Osteocyte (in vitro differentiated cells): ENCODE measurements at places on chromosomes 5 and 9. TPM values are rescaled to one million over a fixed set of nuclear protein-coding genes. Genes with fewer than 3 reads are reported as not detected.

DNA sequence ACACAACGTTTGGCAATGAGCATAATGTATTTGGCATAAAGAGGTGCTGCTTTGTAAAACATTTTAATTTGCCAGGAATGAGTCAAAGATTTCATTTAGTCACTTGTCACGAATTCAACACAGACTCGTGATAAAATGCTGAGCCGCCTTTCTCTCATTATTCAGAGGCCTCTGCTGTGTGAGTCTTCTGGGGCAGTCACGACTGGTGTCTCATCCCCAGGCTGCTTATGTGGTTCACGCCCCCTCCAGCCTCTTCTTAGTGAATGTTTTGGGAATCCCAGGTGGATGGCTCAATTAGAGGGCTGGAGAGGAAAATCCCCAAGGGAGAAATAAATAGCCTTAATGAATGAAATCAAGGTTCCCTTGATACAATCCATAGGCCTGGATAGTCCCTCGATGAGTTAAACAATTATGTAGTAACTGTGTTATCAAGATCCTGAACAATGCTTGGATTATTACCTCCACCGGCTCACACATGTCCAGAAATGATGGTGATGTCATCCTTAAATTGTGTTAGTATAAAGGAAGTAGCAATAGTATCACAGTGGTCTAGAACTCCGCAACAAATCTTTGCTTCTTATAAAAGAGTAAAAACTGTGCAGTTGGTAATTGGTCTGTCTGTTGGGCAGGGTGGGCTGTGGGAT, 192.1 kb upstream of the ADAMTS16 start:
- no peaks in the 10 kb centered on the region for H3K4me1 ChIP-seq
- no peaks in the 10 kb centered on the region for H3K36me3 ChIP-seq

GRCh38 chr5:57719216-57719615, 236.6 kb upstream of the ACTBL2 start:
- no peak for DNase-seq
- H3K4me1 ChIP-seq: peaks cover 18% of the 10 kb centered on the region
- H3K27ac ChIP-seq: no peak overlapping the region
- H3K27me3 ChIP-seq: no peaks in the 10 kb centered on the region

- H3K36me3 ChIP-seq: no peaks in the 10 kb centered on the region
- peak overlapping the region; percentile 99 for H3K27ac ChIP-seq
- H3K27me3 ChIP-seq: no peaks in the 10 kb centered on the region
- H3K4me3 ChIP-seq: peak overlapping the region; percentile 67
- peaks cover 81% of the 10 kb centered on the region for H3K4me1 ChIP-seq
- DNase-seq: no peak
Observed at GRCh38 chr5:139746691-139747582, 48.7 kb upstream of the PSD2 start.

DNA sequence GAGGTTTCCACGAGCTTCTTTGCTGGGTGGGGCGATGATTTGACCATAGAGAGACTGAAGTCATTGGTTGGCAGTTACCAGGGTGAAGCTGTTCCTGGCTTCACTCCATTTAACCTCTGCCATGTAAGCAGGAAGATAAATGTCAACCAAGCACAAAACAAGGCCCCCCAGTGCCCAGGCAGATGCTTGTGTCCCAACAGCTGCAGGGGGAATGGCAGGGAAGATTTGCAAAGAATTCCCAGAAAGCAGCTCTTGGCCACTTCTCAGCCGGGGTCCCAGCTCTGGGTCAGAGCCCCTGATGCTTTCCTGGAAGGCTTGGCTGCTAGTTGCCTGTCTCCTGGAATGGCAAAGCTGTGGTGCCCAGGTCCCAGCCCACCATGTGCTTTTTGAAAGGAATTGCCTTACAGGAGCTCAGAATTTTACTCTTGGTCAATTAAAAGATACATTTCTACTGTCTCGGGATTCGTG, 383.4 kb downstream of the ENC1 start:
- peaks cover 43% of the 10 kb centered on the region for H3K4me1 ChIP-seq
- DNase-seq: no peak
- H3K27ac ChIP-seq: no peak overlapping the region
- H3K4me3 ChIP-seq: no peak overlapping the region

The C5orf46 gene
- total RNA-seq: not detected in 2 replicates

The C9orf153 gene
- 0.40 TPM in 1 of 2 replicates, not detected in the other for total RNA-seq

The SPOCK1 gene
- total RNA-seq: 900 and 954 TPM in 2 replicates

The ARL14EPL gene
- total RNA-seq: not detected in 2 replicates
